ENCODE measurements at places on chromosomes 12 and 14.

DNA sequence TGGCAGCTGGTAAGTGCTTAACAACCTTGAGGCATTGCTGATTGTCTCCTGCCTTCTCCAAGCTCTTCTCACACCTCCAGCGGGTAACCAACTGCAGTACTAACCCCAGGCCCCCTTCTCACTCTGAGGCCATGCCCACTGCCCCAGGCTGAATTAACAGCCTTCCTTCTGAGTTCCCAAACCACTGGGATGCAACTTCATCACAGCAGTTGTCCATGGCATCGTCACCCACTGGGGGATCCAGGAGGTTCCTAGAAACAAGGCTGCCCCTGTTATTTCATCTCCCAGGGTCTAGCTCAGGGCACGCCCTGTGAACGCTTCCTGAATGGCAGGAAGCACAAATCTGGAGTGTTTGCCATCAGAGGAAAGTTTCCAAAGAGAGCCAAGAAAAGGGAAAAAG is 58.0 kb downstream of the SYNE3 start:
- no peak for DNase-seq

GRCh38 chr14:35398071-35398584 is 6.4 kb downstream of the NFKBIA start:
- DNase-seq: no peak

- no peak for DNase-seq
Observed at GRCh38 chr12:49487605-49488004, 51.2 kb upstream of the KCNH3 start.

- no peak for DNase-seq
Observed at GRCh38 chr12:101115326-101115725, 94.7 kb downstream of the SLC5A8 start.

DNA sequence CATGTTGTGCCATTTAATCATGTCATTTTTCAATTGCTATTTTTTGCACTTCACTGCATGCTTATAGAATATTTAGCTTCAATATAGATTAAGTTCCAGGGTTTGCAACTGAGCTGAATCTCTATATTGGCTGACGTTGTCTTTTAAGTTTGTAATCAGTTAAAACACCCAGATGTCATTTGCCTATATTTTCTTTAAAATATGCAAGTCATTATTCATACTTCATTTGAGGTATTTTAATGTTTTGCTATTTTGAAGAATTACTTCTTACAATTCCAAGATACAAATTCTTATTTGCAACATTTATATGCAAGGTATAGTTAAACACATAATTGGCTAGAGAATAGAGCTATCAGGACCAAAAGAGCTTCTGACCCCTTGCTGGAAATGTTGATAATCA is 175.0 kb upstream of the NPAS3 start:
- no peak for DNase-seq

- DNase-seq: no peak
Observed at GRCh38 chr12:1201886-1202285, 210.9 kb downstream of the ERC1 start.

- no peak for DNase-seq
Observed at GRCh38 chr14:54603362-54603761, 36.4 kb downstream of the SAMD4A start.

DNA sequence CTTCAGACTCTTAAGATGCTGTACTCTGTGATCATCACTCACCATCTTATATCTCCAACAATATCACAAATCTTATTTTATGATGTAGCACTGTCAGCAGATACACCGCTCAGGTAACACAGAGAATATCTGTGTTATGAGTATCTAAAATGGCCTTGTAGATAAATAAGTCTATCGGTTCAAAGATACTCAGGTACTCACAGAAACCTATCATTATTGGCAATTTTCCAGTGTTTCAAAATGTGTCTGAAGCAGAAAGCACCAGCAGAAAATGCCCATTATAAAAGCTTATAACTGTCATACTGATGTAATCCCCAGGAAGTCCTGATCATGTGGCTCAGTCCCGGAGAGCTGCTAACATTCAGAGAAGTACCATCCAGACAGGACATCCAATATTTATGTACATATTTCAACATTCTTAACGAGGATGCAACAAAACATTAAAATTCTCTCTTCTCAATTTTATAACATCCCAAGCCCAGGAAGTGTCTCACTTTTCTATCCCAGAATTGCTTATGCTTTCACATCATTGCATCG is 190.7 kb upstream of the LMNTD1 start:
- no peak for DNase-seq

- no peak for DNase-seq
Observed at GRCh38 chr12:106764220-106764619, 10.3 kb upstream of the RIC8B start.

DNA sequence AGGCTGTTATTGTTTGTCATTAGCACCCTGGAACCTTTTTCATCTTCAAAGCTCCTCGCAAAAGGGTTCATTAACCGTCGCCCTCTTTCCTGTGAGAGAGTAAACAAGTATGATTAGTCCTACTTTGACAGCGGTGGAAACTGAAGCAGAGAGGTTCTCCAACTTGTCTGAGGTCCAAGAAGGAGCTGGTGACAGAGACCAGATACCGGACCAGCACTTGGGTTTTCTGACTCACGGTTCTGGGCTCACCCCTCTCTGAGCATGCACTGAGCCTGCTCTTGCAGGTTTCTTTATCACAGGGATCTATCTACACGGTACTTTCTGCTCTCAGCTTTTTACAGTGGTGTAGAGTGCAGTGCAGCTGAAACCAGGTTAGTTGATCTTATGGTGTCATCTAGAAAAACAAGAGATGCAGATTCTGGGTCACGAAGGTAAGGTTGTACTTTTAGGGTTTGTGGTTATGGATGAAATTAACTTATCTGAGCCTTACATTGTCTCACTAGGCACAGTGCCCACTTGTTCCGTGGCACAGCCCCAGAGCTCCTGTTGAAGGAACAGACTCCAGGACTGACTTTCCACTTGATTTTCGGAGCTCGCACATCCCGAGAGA is 62.1 kb downstream of the PPP2R5C start:
- DNase-seq: no peak

- DNase-seq: no peak
Observed at GRCh38 chr14:94237983-94238382, 55.1 kb downstream of the SERPINA10 start.

DNA sequence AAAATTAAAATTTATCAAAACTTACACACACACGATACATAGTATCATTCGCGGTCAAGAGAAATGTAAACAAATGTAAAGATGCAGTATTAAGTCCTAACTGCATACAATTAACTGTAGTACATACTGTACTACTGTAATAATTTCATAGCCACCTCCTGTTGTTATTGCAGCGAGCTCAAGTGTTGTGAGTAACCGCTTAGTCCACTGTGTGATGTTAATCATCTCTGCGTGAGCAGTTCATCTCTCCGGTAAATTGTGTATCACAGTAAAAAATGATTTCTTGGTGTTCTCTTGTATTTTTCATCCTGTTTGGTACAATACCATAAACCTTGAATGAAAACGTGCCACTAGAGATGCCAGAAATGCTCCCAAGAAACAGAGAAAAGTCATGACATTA is 6.5 kb downstream of the EPS8 start:
- DNase-seq: no peak

- no peak for DNase-seq
Observed at GRCh38 chr12:82695531-82695930, 8.8 kb downstream of the TMTC2 start.

DNA sequence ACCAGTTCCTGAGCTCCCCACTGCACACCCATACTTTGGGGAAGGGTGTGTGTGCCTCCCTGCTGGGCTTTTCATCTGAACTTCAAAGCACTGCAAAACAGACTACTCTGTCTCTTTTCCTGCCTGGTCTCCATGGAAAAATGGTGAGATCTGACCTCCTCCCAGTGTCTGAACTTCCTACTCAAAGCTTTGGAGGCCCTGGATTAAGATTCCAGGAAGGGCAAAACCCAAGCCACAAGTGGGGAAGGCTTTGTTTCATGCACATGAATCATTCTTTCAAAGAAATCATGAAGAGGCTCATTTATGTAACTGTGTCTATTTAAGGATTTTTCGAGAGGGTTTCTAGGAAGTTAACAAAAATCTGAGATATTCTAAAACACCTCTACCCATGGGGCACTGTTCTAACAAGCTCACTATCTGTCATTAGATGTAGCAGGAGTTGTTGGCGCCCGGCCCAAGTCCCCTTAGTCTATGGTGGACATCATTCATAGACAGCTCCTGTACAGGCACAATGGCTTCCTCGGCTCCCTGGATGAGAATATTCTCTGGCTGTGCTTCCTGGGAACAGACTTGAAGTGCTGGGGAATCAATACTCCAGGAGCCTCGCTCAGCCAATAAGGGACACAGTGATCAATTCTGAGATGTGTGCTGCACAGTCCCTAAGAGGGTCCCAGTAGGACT is 224.0 kb downstream of the KTN1 start:
- no peak for DNase-seq

- DNase-seq: peak; percentile 40
Observed at GRCh38 chr14:106318700-106319099, 792.3 kb downstream of the TMEM121 start.

DNA sequence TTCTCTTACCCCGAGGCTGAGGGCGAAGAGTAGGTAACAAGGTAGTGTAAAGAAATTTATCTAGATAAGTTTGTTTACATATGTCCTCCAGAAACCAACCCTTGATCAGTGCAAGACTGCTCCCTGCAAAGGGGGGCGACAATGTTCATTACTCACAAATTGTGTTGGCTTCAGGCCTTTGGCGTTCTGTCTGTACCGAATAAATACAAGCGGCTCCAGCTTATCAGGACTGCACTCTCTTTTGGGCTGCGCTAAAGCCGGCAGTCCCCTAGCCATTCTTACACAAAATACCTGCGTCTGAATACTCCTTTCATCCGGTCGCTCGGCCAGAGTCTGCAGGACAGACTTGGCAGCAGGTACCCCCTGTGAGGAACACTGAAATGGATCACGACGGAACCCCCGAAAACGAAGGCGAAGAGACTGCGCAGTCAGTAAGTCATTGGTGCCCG is 116.4 kb downstream of the PPHLN1 start:
- no peak for DNase-seq

DNA sequence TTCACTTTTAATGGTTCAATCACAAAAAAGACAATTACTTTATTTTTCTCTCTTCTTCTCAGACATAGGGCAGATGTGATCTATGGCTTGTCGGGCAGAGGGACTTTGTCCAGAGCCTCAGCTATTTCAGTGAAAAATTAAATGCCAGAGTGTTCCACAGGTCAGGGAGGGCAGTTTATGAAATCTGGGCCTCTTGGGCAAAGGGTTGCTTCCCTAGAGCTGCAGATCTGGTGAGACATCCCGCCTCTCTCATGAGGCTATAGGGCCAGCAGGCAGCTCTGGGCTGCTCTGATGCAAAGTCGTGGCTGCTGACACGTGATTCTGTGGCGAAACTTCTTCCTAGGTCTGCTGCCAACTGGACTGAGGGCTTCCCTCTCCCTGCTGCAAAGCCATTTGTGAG is 6.0 kb downstream of the CLMN start:
- DNase-seq: no peak

- no peak for DNase-seq
Observed at GRCh38 chr12:96361074-96361473, 39.2 kb downstream of the CDK17 start.

GRCh38 chr14:68822132-68822651 is 29.3 kb upstream of the ZFP36L1 start:
- DNase-seq: peak; percentile 70

DNA sequence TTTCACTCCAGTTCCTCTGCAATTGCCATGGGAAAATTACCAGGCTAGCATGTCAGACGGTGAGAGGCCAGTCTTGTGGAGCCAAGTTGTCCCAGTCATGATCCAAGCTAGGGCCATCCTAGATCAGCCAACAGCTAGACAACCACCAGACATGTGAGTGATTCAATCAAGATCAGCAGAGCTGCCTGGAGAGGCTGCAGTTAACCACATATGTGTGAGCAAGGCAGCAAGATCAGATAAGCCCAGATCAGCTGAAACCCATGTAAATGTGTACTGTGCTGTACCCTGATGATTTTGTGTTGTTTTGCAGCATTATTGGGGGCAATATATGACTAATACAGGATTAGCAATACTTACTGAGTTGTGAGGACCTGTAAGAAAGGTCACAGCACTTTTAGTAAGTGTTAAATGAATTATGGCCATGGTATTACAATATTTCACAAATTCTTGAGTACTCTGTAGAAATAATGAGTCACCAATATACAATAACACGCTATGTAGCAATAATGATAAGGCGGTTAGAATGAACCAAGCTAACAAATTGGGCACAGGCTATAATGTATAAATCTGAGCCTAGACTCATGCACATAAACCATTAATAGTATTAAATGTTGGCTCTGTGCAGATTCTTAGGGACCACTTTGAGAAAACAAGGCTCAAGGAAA is 91.4 kb downstream of the SUDS3 start:
- DNase-seq: no peak

DNA sequence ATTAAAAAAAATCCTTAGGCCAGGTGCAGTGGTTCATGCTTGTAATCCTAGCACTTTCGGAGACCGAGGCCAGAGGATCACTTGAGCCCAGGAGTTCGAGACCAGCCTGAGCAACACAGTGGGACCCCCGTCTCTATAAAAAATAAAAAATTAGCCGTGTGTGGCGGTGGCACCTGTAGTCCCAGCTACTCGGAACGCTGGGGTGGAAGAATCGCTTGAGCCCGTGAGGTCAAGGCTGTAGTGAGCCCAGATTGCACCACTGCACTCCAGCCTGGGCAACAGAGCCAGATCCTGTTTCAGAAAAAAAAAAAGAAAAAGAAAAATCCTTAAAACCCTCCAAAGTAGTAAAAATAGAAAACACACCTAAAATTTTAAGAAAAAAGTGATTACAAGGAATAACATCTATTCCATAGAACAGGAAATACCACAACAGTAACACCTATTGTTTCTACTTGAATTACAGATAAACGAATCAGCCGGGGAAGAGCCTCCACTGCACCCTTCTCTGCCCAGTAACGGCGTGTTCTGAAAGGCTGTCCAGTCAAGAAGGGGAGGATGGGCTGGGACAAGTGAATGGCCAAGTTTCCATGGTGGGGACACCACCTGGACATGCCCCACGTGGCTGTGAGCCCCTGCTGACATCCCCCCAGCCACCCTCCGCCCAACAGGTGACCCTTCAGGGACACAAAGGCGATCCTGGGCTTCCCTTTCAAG is 17.8 kb downstream of the POLE start:
- no peak for DNase-seq

GRCh38 chr12:19192710-19193109 is 63.2 kb downstream of the PLEKHA5 start:
- no peak for DNase-seq

- DNase-seq: no peak
Observed at GRCh38 chr12:117076410-117077372, 22.5 kb downstream of the TESC start.

DNA sequence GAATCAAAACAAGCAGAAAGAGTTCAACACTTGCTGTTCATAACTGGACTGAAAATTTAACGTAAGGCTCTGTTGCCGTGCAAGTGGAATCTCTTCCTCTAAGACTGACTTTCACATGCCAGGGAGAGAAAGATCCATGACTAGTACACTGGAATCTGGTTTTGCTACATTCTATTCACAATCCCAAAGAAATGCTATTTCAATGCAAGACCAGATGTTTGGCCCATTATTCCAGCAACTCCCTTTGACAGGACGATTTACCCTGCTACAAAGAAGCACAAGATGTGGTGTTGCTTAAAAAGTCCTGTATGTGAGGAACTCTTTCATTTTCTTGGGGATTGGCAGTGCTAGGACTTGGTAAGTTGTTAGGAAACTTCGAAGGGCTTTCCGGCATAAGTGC is 17.4 kb downstream of the RFC5 start:
- DNase-seq: no peak
